ENCODE measurements at places on chromosomes 16 and 17. TPM values are rescaled to one million over a fixed set of nuclear protein-coding genes. Genes with fewer than 3 reads are reported as not detected.

Gene SEPHS2
- 36.3 TPM for polyA plus RNA-seq

Gene G6PC1
- polyA plus RNA-seq: not detected

Gene CLN3
- polyA plus RNA-seq: 17.3 TPM

Gene MAPT
- 0.74 TPM for polyA plus RNA-seq

Gene ZNF423
- polyA plus RNA-seq: 1.2 TPM

- peak; percentile 30 for DNase-seq
These were observed 5.4 kb upstream of the DRC7 start for GRCh38 chr16:57688987-57689761.

DNA sequence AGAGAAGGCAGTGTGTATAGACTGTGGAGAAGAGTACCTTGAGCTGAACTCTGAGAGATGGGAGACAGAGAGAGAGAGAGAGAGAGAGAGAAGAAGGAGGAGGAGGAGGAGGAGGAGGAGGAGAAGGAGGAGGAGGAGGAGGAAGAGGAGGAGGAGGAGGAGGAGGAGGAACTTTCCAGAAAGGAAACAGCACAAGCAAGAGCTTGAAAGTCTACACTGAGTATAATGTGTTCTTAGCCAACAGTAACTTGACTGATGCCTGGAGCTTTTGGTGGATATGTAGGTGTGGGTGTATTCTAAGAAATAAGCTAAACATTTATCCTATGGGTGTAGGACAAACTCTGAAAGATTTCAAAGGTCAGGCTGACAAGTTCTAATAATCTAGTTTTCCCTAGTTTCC lies 116.4 kb downstream of the SNX11 start:
- DNase-seq: no peak

DNA sequence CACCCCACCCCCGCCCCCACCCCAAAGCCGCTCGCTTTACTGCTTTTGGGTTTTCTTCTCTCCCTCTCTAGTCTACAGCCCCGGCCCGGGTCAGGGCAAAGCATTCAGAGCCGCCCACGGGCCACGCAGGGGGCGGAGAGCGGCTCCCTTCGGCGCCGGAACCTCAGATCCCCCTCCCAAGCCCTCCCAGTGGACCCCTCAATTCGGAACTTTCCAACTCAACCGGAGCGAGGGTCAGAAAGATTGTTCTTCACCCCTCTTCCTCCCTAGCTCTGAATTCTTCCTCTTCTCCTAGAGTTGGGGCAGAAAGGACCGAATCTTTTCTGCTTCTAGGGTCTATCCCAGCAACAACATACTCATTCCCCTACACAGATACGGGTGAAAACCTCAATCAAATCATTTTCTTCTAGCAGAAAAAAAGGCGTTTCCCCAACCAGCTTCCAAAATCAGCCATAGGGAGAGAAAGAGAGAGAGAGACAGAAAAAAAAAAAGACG lies 1.0 kb downstream of the HOXB2 start:
- DNase-seq: no peak

DNA sequence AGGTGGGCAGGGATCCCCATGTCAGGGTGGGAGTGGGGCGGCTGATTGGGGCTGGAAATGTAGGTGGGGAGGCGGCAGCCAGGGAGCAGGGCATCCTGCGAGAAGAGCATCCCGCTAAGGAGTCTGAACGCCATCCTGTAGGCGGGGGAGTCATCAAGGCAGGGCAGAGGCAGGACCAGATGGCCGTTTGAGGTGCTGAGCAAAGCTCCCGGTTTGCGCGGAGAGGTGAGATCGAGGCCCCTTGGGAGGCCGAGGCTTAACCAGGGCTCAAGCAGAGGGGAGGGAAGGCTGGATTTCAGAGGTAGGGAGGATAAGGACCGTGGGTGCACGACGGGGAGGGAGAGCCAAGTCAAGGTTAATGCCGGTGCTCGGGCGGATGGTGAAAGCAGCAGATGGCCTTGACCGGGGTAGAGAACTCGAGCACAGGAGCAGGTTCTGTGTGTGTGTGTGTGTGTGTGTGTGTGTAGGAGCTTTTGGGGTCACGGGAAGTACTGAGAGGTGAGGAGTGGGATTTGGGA lies 472 bp upstream of the NME2 start:
- peak; percentile 67 for DNase-seq

GRCh38 chr17:73746314-73747073 lies 102.2 kb upstream of the SDK2 start:
- peak; percentile 64 for DNase-seq

GRCh38 chr16:30844671-30845449 lies 49.0 kb downstream of the BCL7C start:
- peak; percentile 73 for DNase-seq

DNA sequence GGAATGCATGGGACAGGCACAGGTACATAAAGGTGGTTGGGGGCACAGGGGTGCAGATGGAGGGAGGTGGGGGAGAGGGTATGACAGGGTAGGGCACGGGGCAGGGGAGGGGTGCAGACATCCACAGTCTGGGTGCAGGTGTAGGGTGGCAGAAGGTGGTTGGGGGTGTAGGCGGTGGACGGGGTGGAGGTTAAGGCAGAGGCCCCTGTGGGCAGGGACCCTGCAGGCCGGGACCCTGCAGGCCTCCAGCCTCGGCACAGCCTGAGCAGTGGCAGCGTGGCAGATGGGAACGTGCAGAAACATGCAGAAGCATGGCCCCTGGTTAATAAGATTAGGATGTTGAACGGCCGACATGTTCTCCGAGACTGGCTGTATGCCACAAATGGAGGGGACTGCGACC lies 115.2 kb downstream of the RBFOX3 start:
- DNase-seq: peak; percentile 68

GRCh38 chr16:58753711-58754134 lies 19.6 kb upstream of the GOT2 start:
- no peak for DNase-seq

- DNase-seq: no peak
These were observed 29.4 kb downstream of the HLF start for GRCh38 chr17:55294042-55294751.

DNA sequence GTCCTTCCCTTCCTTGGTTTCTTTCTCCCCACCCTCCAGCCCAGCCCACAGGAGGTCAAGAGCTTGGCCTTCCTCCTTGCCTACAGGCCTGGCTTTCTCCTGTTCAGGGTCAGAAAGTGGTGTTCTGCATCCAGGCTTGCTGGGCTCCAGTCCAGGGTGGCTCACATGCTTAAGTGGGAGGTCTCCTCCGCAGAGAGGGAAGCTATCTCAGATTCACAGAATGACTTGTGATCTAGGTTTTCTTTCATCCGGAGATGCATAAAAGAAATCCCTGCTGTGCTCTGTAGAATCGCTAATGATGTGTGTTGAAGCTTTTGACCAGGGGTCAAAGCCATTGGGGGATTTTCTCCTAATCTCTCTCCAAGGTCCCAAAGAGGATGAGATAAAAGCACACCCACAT lies 382.3 kb upstream of the EEF2KMT start:
- DNase-seq: no peak

DNA sequence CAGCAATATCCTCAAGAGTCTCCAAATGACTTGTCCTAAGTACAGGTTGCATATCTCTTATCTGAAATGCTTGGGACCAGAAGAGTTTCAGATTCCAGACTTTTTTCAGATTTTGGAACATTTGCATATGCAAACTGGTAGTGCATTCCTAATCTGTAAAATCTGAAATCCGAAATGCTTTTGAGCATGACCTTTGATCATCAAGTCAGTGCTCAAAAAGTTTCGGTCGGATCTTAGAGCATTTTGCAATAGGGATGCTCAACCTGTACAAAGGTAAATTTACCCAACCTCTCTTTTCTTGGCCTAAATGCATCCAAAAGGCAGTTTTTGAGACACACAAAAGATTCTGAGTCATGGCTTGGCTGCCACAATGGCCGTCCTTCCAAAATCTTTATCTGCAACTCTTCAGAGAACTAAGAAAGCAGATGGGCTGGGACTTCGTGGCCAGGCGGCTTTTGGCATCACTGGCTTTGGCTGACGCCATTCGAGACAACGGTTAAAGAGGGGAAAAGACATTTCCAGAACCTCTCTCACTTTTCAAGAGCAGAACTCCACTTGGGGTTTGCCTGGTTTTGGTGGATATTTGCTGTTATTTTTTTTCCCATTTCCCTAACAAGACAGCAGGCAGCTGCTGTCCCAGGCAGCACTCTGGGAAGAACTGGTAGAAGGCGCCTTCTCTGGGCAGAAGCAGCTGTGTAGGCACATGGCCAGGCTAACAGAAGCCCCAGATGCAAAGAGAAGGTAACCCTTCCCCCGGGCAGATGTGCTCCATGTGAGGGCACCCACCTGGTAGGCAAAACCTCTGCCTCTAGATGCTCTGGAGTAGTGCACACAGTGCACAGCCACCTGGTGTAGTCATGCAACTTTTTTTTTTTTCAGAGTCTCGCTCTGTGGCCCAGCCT lies 8.9 kb downstream of the CPPED1 start:
- DNase-seq: no peak

GRCh38 chr16:86756882-86757703 lies 178.7 kb downstream of the FOXL1 start:
- no peak for DNase-seq

GRCh38 chr16:31676731-31677130 lies 149.0 kb downstream of the AHSP start:
- no peak for DNase-seq

- no peak for DNase-seq
These were observed 156.3 kb upstream of the ZKSCAN2 start for GRCh38 chr16:25413975-25414374.

- no peak for DNase-seq
These were observed at the start of gene SPNS3 for GRCh38 chr17:4433515-4434031. SPNS3 (plus strand) TSS chr17:4433940; CDS start chr17:4433968, 28 bp downstream.

- no peak for DNase-seq
These were observed 2.8 kb upstream of the STAT5A start for GRCh38 chr17:42285346-42286050.

DNA sequence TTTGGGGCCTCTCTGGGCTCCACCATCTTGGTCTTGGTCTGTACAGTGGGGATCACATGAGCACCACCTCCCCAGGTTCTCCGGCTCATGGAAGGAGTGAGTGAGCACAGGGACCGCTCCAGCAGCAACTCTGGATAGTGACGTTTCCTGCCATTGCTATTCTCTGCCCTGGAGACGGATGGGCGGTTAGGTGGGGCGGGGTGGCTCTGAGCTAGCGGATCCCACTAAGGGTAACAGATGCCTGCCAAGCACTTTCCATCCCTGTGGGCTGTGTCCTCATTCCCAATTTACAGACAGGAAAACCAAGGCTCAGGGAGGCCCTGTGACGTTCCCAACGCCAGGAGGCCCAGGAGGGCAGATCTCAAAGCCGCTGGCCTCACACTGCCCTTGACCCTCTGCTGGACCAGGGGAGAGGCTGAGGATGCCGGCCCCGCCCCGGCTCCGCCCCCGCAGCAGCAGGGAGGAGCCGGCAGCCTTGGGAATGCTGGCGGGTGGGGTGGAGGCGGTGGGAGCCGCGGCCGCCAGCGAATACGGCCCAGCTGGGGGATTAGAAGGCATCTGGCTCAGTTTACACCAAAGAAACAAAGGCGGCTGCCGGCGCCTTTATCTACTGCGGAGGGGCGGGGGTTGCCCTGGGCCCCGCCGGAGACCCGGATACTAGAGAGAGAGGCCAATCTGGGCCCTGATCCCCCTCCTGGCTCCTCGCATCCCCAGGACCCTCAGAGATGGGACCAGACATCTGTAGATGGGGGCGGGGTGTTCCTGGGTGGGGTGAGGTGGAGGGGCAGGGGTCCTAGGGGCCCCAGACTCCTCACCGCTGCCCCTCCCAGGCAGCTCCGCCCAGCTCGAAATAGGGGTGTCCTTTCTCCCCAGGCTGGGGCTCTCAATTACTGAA lies 122.3 kb upstream of the CIBAR2 start:
- DNase-seq: peak; percentile 96

DNA sequence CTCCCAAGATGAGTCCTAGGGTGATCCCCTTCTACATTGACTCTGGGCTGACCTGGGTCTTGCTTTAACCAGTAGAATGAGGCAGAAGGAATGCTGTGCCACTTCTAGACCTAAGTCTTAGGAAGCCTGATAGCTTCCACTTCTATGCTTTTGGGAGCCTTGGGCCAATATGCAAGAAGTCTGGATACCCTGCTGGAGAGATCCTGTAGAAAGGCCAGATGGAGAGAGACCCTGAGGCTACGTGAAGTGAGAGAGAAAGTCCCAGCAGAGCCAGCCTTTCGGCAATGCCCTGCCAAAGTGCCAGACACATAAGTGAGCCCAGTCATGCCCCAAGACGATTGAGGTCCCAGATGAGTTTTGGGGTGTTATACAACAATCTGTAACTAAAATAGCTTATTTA lies 1.7 kb downstream of the KRT222 start:
- no peak for DNase-seq

Measured in SK-N-SH (cell line).